ENCODE measurements at places on chromosomes 6 and 20.

GRCh38 chr20:48910347-48910781 is 11.1 kb upstream of the ARFGEF2 start:
- DNase-seq: no peak

GRCh38 chr6:80502871-80503270 is 396.4 kb downstream of the BCKDHB start:
- no peak for DNase-seq

DNA sequence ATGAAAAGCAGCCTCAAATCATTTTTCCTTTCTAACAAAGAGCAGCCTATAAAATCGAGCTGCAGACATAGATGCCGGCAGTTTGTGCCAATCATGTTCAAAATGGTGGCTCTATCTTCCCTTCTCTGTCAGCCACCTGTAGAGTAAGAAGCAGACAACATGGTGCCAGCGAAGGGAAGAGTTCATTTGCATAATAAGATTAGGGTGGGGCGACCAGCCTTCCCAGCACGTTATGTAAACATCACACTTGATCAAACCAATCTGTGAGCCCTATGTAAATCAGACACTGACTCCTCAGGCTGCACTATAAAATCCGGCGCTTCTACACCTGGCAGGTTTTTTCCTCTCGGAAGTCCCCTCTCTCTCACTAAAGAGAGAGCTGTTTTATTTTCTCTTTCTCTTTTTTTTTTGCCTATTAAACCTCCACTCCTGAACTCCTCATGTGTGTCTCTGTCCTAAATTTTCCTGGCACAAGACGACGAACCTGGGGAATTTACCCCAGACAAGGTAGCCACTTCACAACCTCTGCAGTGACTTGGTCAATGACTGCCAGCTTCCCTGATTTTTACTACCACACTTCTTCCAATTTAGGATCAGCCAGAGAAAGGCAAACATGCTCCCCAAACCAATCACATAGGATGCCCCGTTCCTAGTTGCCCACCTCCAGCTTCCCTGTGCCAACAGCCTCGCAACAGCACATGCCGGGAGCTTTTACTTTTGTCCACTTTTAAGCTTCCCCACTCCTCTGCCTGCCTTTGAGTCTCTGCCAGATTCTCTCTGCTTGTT is 12.9 kb downstream of the TPMT start:
- DNase-seq: no peak

GRCh38 chr6:161110028-161110779 is 118.6 kb downstream of the MAP3K4 start:
- DNase-seq: no peak

- DNase-seq: no peak
These were observed 178.3 kb upstream of the FOXA2 start for GRCh38 chr20:22762576-22763256.

- DNase-seq: no peak
These were observed 1.4 kb downstream of the WFDC2 start for GRCh38 chr20:45470937-45471336.
